ENCODE measurements at places on chromosomes 1 and 21.
A peak's percentile ranks its signal among the peaks of the same experiment; 100 is the strongest.

DNA sequence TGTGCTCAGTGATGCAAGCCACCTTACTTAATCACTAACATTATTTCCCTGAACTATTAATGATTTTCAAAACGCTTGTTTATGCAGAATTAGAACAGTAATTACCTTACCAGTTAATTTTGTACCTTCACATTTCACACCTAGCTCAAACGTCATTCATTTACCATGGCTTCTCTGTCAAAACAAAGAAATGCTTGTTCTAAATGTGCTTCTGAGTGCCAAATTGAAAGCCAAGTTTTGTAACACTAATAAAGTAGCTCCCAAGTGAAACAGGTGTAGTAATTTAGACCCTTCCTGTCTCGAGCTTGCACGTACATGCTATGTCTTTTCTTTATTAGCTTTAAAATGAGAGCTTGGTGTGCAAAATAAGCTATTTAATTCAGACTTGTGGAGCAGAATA lies 533.7 kb upstream of the PKN2 start:
- DNase-seq = no peak

GRCh38 chr1:170536924-170537551 lies 5.1 kb downstream of the GORAB start:
- no peak for DNase-seq

GRCh38 chr1:203069030-203069747 lies 16.6 kb downstream of the MYOG start:
- DNase-seq = peak; percentile 32

DNA sequence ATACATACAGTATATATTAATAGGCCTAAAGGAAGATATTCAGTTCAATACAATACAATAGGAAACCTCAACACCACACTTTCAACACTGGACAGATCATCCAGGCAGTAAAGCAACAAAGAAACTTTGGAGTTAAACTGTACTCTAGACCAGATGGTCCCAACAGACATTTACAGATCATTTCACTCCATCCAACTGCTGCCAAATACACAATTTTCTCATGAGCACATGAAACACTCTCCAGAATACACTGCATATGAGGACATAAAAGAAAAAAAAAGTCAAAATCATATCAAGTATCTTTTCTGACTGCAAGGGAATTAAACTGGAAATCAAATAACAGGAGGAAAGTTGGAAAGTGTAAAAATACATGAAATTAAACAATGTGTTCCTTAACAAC lies 607.5 kb upstream of the BRINP3 start:
- DNase-seq = no peak

- no peak for DNase-seq
These were observed 2.7 kb upstream of the CFAP141 start for GRCh38 chr1:154208677-154209388.

- no peak for DNase-seq
These were observed 39.6 kb upstream of the ITPKB start for GRCh38 chr1:226778657-226779058.

DNA sequence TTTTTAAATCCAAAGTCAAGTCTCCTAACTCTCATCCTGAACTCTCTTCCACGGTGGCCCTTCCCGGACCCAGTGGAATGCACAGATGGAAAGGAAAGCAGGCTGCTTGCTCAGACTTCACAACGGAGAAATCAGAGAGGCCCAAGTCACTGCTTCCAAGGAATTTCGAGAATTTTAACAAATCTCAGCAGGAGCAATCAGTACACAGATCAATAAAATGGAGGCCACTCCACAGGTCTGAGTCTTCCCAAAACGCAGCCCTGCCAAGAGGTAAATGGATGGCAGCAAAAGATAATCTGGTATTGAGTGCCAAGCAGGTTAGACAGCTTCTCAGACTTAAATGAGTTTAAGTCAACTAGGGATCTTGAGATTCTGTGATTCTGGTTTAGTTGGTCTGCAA lies 81.1 kb upstream of the TIAM1 start:
- no peak for DNase-seq

DNA sequence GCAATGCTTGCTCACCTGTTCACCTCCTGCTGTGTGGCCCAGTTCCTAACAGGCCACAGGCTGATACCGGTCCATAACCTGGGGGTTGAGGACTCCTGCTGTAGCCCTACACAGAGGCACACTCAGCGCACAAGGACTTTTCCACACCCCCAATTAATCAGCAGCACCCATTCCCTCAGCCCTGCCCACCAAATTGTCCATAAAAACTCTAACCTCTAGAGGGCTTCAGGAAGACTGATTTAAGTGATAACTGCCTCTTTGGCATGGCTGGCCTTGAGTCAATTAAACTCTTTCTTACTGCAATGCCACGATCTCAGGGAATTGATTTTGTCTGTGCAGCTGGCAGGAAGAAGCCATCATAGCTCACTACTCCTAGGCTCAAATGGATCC lies 71.3 kb upstream of the MUTYH start:
- no peak for DNase-seq

GRCh38 chr1:192476802-192477298 lies 98.7 kb upstream of the RGS1 start:
- no peak for DNase-seq

GRCh38 chr1:6614929-6615785 lies 1.6 kb downstream of the PHF13 start:
- DNase-seq = no peak

GRCh38 chr1:194447636-194448035 lies 1261.2 kb upstream of the B3GALT2 start:
- DNase-seq = no peak

DNA sequence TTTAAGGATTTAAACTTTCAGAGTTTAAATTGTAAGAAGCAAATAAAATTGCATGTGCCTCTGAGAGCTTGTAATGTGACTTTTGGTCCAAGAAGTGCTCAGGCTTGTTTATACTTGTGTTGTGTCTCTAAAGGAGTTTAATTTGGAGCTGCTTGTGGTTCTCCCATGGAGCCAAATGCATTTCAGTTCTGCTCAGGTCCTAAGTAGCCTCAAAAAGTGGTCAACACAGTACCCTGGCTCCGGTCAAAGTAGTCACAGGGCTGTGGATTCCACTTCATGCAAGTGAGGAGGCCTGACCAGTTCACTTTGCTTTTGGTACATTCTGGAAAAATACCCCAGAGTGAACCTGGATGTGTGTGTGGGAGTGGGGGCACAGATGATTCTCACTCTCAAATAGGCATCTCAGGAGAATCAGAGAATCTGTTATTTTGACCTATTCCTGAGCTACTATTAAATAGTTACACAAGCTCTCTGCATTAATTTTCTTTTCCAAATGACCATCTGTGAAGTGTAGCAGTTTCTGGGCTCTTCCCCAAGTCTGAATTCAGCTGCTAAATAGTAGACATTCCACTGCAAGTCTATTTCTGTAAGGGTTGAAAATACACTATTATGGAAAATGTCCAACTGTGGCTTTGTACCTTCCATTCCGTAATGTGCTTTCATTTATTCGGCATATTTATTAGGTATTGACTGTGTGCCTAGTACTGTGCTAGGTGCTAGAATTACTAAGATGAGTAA lies 31.7 kb upstream of the AGO1 start:
- DNase-seq = no peak

DNA sequence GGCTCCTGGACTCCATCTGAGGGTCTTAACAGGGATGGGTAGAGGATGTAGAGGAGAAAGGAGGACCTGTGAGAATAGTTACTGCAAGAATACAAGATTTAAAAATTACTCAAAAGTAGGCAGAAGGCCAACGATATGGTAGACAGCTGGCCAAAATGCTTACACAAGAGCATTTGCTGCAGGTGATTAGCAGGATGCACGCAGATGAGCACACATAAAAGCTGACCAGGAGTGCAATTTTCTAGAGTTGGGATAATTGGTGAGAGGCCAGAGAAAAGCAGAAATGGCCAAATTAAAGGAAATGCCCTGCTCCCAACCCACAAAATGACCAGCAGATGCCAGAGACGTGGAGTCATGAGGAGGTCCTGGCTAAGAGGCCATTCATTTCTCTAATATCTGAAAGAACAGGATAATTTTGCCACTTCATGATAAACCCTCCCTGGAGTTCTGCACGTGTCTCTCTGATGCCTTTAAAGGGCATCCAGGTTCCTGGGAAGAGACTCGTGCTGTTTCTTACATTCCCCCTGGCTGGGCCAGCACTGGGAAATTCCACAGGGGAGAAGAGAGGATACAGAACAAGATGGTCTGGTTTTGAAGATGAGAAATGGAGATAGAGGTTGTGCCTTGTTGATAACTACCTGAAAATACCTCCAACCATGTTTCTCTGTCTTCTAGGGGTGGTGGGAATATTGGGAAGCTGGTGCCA lies 62.3 kb upstream of the KCNA3 start:
- no peak for DNase-seq

GRCh38 chr1:227240983-227241382 lies 77.3 kb downstream of the CDC42BPA start:
- no peak for DNase-seq

DNA sequence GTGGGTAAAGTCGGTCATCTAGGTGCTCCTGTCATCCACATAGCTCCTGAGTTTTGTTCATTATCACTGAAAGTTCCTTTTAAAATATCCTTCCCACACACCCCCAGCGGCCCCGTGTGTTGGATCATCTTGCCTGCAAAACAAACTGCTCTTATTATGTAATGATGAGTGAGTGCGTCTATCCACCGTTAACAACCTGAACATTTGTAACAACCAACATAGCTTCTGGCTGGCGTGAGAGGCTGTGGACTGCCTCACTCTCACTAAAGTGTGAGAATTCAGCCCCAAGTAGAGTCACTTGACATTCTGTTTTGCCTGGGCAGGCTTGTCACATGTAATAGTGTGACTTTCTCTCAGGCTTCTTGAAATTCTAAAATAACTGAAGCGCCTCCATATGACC lies 14.5 kb upstream of the KCNA2 start:
- no peak for DNase-seq

- DNase-seq = no peak
These were observed 30.0 kb upstream of the LRRC8C start for GRCh38 chr1:89602871-89603404.

DNA sequence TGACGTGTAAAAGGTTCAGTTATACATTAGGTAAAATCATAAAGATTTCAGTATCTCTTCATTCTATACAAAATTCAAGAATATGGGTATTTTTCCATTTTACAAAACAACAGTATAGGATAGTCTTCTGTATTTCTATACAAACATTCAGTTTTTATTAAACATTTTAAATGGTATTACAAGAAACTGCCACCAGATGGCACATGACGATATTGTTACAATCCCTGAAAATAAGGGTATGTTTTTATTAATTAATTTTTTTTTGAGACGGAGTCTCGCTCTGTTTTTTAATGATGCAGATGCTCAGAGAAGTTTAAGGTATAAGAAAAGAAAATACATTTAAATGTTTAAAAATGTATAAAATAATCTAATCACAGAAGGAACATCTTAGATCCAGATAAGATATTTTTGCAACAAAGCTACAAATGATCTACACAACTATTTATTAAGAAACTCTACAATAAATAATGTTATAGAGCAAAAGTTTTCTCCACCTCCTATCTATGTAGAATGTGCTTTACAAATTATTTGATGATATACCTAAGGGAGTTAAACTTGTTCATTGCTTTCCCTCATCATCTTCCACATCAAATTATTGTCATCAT lies 23.5 kb upstream of the RSBN1 start:
- DNase-seq = peak; percentile 39

GRCh38 chr1:26044971-26045721 lies 772 bp downstream of the SLC30A2 start:
- no peak for DNase-seq

DNA sequence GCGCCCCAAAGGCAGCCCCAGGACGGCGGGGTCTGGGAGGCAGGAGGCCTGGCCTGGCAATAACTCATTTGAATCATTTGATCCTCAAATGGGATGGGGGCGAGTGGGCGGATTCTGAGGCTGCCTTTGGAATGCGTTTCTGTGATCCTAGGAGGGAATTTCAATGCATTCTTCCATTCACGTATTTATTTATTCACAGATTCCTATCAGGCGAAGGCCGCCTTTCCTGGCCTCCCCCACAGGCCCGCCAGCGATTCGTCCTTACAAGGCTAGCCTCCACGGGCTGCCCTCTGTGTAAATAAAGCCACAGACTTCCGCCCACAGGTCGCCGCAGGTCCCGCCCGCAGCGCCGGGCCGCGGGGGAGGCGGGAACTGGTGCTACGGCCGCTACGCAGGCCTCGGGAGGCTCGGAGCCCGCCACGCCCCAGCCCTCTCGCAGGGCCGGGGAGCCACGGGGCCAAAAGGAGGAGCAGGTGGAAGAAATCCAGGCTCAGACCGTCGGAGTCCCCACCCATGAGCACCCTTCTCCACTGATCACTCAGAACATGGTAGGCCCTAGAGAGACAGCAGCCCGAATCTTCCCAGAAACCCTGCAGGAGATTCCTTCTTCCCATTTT lies 31.3 kb upstream of the JUN start:
- peak; percentile 70 for DNase-seq

GRCh38 chr1:154983776-154984466 lies 777 bp downstream of the FLAD1 start:
- DNase-seq = no peak

- DNase-seq = no peak
These were observed 56.2 kb upstream of the LBR start for GRCh38 chr1:225483818-225484656.

GRCh38 chr21:16838331-16838730 lies 674.5 kb upstream of the CXADR start:
- DNase-seq = no peak

DNA sequence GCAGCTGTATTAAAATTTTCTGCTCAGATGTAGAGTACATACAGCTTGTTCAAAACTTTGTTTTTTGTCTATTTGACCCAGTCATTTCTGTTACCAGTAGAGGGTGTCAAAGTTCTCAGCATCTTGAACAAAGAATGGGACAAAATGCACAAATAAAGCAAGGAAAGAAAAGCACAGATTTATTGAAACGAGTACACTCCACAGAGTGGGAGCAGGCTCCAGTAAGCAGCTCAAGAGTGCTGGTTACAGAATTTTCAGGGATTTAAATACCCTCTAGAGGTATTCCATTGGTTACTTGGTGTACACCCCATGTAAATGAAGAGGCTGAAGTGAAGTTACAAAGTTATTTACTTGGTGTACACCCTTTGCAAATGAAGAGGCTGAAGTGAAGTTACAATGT lies 8.9 kb upstream of the PRMT6 start:
- DNase-seq = no peak

DNA sequence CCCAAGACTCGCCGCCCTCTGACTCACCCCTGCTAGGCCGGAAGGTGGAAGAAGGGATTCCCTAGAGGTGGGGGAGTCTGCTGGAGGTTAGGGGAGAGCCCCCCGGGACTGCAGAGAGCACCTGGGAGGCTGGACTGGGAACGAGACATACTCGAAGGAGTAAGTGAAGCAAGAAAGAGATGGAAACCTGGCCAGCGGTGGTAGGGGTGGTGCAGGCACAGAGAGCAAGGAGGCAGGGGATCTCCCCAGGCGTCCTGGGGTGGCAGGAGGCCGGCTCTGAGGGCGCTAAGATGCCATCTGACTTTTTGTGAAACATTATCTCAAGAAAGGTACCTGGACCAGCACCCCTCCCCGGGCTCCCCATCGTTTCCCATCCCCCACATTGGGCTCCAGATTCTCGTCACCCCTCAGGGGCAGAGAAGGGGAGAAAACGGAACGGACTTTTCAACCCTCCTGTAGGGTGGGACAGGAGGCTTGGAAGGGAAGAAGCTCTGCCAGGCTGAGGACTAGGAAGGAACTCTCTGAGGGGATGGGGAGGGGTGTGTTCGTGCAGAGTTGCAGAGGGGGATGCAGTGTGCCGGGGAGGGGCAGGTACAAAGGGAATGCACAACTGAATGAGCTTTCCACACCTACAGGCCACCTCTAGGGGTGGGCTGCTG lies 708 bp downstream of the CHRNB2 start:
- DNase-seq = no peak
